ENCODE measurements at places on chromosomes 16 and 17.

GRCh38 chr16:75486014-75486675, 9.1 kb downstream of the CHST6 start:
- DNase-seq: no peak

DNA sequence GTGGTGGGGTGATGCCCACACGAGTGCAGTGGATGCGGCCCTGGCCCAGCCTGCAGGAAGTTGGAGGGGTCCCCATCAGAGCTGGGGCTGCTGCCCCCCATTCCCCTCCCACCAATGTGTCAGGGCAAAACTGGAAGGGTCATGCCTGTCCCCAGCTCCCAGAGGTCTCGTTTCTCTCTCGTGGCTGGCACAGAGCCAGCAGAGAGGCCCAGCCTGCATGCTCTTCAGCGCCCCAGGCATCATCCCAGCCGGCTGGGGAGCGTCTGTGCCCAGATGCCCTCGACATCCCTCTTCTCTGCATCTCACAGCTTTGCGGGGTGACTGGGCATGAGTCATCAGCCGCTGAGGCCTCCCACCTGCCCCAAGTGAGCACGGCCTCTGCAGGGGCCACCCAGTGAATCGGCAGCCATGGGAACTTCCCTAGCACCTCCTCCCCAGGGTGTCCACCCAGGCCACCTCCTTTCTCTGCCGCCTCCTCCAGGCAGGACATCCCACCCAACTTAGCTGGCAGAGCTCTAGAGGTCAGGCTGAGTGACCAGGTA, 9.8 kb upstream of the CSNK1D start:
- DNase-seq: peak; percentile 52

DNA sequence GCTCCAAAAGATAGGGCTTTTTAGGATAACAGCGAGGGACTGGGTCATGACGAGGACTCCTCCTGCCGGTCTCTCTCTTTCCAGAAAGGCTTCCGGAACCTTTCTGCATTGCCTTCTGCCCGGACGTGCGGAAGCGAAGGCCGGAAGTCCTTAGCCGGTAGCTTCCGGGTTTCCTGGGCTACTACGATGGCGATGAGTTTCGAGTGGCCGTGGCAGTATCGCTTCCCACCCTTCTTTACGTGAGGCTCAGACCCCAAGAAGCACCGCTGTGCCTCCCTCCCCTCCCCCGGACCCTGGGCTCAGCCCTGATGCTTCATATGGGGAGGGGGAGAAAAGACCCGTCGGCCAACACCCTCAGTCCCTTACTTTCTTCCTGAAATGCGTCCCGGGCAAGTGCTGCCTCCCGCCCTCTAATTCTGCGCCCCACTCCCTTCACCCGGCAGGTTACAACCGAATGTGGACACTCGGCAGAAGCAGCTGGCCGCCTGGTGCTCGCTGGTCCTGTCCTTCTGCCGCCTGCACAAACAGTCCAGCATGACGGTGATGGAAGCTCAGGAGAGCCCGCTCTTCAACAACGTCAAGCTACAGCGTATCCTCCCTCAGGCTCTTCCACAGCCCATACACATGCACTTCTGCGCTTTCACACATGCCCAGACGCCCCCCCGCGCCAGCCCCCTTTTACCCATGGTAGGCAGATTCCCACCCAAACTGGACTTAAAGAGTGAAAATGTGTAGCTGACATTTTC, at the start of gene VPS25:
Gene VPS25, plus strand, starts transcription at position 160 of the 746 bp plus-strand sequence. Its CDS starts 27 bp downstream, at position 187.
- peak; percentile 46 for DNase-seq

DNA sequence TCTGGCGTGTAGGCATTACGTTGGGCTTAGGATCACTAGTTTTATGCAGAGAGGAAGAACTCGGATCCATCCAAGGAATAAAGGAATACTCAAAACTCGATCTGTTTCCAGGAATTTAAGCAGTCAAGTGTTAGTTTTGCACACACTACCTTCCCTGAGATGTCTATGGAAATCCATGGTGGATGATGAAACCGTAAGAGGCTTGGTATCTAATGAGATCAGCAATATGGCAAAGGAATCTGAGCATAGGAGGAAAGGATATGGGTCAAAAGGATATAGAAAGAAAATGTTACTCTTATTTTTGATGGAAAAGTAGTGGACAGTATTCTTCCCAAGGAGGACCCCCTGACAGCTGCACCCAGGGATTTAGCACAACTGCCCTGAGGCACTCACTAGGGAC, 59.6 kb downstream of the SMG6 start:
- DNase-seq: no peak

GRCh38 chr17:9918804-9919352, 13.8 kb upstream of the RCVRN start:
- no peak for DNase-seq

GRCh38 chr16:24540602-24541210, 1.3 kb downstream of the RBBP6 start:
- no peak for DNase-seq

GRCh38 chr16:89847051-89847939, 19.0 kb downstream of the SPIRE2 start:
- DNase-seq: no peak

DNA sequence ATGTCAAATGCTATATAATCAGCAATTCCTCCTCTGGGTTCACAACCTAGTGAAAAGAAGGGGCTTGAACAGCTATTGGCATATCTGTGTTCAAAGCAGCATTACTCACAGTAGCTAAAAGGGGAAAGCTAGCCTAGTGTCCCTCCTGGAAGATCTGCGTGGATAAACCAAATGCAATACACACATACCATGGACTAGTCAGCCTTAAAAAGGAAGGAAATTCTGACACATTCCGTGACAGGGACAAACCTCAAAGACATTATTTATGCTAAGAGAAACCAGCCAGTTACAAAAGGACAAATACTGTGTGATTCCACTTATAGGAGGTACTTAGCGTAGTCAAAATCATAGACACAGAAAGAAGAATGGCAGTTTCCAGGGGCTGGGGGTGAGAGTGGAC, 90.1 kb downstream of the XYLT1 start:
- no peak for DNase-seq
